ENCODE measurements at places on chromosomes 11 and 22.

DNA sequence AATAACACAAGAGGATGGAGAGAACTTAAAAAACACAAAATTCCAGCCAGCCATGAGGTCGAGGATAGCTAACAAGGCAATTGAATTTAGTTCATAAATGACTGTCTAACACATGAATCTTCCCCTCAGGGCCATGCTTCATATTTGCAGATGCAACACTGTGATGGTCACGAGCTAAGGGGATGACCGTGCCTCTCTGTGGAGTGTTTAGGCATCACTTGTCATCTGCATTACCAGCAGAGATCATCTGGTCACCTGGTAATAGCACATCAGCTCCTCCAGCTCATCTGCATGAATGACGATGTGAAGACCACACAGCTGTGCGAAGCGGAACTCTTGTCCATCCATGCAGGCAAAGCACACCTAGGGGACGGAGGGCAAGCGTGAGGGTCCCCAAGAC is 20.9 kb upstream of the SLC25A1 start:
- DNase-seq, result no peak

DNA sequence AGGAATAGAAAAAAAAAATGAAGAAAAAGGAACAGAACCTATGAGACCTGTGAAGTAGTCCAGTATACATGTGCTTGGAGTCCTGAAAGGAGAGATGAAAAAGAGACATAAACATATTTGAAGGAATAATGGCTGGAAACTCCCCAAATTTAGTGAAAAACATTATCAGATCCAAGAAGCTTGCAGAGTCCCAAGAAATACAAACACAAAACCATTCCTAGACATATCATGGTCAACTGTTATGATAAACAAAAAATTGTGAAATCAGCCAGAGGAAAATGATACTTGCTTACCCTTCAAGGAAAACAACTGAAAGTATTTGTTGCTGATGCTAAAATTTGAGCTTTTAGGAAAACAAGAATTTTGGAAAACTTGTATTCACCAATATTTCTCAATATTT is 250.1 kb downstream of the DDX10 start:
- DNase-seq, result no peak

DNA sequence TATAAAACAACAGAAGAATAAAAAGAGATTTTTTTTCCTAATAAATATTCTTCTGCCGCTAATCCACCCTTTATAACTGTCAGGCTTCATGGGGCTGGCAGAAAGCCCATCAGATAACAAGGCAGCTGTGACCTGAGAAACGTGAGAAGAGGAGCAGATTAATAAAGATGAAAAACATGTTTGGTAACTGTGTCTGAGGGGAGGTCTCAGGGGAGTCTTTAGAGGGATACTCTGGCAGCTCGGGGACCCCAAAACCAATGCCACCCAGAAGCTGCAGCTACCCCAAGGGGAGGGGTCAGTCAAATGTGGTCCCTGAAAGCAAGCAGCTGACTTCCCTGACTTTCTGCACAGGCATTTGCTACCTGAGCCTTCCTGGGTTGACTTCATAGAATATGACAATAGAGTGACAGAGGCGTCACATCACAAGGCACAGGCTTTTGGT is 48.4 kb upstream of the POU2AF1 start:
- no peak for DNase-seq

GRCh38 chr22:30733181-30733631 is 38.5 kb downstream of the OSBP2 start:
- DNase-seq, result no peak

DNA sequence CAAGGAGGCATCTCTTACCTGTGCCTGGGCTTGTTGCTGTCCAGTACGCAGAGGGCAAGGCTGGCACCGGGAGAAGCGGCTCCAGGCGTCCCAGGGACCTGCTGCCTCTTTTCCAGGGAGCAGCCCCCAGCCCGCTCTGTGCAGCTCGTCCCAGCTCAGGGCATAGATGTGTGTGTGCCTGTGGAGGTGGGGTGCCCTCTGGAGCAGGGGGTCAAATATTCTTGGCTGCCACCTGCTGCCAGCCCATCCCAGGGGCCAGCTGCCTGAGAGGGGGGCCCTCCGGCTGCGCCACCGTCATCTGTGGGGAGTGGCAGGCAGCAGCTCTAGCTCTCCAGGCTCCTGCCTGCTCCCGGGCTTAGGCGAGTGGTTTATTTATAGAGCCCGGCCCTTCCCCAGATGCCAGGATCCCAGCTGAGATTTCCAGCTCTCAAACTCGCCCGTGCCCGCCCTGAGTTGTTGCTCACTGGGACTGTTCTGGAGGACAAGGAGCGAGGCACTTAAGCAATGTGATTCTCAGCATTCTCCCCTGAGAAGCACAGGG is 87.5 kb downstream of the RTL6 start:
- no peak for DNase-seq
